ENCODE measurements at places on chromosomes 4 and X.
A peak's percentile ranks its signal among the peaks of the same experiment; 100 is the strongest.

- DNase-seq: no peak
Observed at GRCh38 chr4:42786350-42787078, 106.0 kb upstream of the GRXCR1 start.

DNA sequence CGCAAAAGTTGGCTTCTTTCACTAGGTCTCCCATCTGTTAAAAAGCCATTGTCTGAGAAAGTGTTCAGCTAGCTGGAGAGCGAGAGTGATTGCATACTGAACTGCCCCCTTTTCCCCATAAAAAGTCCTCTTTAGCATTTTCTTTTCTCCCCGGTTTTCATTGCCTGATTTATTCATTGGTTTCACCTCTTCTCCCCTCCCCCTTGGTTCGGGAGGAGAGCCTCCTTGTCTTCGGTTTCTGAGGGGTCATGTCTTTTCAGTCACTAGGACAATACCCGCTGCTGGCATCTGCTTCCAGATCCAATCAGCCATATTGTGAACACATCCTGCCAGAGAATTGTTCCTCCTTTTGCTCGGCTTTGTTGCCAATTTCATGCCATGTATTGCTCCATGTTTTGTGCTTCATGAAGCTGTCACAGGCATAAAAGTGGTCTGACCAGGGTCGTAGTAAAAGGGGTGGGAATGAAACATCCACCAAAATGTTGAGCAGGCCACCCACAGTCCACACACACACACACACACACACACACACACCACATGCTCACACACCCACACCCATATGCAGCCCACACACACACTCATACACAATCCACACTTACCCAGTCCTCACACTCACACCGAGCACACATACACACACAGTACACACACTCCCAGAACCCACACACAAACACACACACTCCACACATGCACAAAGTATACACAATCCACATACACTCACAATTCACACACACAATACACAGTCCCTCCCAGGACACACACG is 136.0 kb downstream of the NKX6-1 start:
- no peak for DNase-seq

DNA sequence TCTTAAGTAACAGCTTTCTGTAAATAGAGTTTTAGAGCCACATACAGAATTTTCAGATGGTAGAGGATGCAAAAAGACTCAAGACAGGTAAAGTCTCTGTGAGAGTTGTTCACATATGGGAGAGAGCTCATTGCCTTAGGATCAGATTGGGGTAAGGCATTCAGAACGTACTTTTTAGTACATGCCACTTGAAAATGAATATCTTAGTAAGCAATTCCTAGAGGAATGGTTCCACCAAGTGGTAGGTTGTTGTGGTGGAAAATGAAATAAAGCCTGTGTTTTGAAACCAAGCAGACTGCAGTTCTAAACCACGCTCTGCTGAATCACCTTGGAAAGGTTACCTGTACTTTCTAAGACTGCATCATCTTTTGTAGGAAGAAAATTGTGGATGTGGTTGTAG is 547.0 kb upstream of the LCORL start:
- DNase-seq: no peak

DNA sequence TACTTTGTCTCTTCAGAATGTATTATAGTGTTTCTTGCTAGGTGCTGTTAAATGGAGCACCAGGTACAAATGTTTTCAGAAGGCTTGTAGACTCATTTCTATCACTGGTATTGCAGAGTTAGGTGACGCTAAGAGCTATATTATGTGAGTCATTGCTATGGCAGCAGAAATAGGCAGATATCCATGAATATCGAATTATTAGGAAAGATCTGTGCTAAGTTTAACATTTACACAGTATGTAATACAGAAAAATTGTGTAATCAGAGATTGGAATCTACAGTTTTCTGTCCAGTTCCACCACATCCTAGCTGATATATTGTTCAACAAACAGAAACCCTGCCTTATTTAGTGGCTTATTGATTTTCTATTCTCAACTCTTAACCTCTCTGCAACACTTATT is 1025.5 kb downstream of the STIM2 start:
- peak; percentile 40 for DNase-seq

GRCh38 chr4:101326576-101326975 is 20.8 kb downstream of the PPP3CA start:
- no peak for DNase-seq

DNA sequence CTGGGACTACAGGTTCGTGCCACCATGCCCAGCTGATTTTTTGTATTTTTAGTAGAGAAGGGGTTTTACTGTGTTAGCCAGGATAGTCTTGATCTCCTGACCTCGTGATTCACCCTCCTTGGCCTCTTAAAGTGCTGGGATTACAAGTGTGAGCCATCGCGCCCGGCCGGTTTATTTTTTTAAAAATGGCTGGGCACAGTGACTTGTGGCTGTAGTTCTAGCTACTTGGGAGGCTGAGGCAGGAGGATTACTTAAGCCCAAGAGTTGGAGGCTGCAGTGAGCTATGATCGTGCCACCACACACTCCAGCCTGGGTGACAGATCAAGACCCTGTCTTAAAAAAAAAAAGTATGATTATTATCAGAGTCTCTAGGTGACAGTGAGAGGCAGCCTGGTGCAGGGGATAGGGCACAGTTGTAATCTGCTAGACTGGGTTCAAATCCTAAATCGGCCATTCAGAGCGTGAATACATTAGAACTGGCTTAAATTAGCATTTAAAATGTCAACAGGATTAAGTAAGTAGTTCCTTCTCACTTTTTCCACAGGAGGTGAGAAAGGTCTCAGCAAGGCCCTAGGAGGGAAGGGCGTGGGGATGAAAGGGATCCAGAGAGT is 435 bp upstream of the MGST2 start:
- DNase-seq: no peak

DNA sequence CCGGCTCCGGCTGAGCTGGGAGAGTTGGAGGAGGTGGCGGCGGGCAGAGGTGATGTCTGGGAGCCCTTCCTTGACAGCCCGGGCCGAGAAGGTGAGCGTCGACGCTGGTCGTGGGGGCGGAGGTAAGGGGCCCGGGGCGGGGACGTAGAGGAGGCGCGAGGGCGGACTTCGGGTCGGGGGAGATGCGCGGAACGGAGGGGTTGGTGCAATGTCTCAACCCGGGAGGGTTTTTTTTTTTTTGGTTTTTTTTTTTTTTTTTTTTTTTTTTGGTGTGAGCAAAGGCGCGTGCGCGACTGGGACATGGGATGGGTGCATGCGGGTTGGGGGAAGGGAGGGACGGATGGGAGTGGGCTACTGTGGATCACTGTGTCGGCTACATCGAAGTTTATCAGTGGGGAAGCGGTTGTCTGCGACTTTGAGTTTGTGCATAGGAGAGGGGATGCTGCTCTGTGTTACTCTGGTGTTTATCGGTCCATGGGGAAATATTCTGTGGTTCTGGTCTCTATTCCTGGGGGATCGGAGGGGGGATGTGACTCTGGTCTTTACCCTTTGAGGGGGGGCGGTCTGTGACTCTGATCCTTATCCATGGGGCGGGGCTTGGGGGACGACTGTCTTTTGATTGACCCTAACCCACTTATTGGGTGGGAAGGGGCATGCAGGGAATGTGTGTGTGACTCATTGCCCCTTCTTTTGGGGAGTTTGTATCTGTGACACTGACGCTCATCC is 537 bp downstream of the RBM10 start:
- DNase-seq: no peak

DNA sequence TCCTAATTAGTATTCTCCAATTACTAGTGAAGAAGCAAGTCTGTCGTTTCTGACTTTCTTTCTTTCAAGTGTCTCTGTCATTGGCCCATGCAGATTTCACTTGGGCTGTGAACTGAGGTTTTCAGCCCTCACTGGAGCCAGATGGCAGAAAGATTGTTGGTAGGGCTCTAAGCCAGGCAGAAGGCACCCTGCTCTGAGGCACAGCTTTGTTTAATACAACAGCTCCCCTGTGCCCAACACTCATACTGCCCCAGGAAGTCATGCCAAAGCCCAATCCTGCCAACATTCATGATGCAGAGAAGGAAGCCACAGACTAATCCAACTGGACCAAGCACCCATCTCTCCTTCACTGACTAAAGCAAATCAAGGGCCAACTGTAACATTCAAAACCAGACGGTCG is 117.1 kb upstream of the FRG1 start:
- DNase-seq: no peak

DNA sequence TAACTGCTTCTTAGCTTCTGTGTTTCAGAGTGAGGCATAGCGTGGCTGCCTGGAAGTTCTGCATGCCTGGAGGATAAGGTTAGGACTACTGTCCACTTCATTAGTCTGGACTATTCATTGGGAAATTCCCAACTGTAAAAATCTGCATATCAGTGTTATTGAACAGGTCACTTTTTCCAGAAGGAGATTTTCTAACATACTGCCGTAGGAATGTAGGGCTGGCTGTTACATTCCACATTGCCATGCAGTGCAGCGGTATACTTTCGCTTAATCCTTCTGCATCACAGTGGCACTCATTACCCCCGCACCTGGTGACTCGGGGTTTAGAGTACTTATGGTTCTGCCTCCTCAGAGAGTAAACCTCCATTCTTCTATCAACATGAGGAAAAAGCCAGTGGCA is 104.6 kb downstream of the NPFFR2 start:
- DNase-seq: peak; percentile 3

GRCh38 chrX:49210406-49210805 is 10.4 kb upstream of the SYP start:
- DNase-seq: no peak

DNA sequence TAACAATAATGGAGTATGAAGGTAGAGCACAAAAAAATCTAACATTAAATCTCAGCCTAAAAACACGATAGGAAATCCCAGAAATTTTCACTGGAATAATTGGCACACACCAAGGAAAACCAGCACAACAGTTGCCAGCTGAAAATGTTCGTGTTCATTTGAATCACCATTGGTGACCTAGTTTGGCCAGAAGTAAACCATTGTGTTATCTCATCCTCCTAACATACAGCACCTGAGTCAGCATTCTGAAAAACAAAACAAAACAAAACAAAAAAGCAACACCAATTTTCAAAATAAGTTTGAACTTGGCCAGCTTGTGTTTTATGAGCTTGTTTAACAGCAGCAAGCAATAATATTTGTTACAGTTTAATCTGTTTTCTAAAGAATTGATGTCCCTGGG is 41.1 kb downstream of the UCHL1 start:
- no peak for DNase-seq

DNA sequence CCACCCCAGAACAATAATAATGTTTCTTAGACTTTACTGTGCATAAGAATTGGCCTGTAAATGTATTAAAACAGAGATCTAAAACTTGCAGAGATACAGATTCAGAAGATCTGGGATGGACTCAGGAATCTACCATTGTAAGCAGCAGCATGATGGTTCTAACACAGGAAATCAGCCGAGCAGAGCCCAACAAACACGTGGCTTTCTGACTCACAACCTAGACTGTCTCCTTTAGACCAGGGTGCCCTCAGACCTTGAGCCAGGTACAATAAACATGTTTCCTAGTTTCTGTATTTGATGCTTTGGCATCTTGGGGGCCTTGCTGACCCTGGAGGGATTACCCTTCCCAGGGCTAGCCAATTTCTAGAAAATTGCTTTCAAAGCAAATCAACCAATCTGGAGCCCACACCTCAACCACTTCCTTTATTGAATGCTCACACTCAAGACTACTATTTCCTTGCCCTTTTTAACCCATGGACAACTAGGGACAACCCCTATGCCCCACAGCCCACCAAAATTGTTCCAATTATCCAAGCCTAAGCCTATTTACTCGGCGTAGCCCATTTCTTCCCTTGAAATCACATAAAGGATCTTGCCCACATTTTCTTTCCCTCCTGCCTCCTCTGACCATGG is 80.5 kb downstream of the TBC1D9 start:
- peak; percentile 73 for DNase-seq

DNA sequence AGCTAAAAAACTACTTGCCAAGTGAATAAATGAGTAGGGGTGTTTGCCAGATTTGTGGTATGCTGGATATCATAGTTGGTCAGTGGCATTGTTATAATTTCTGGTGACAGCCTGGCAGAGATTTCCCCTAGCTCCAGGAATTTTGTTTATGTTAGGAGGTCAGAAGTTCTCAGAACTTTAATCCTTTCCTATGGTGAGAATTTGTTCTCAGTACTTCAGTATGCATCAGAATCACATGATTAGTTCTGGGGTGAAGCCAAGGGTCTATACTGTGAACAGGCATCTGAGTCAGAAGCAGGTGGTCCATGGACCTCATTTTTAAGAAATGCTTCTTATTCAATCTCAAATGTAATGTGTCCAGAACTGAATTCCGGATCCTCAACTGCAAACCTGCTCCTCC is 10.5 kb downstream of the RASSF6 start:
- DNase-seq: peak; percentile 95

- DNase-seq: peak; percentile 19
Observed at GRCh38 chr4:188714501-188714900, 575.3 kb downstream of the TRIML1 start.

DNA sequence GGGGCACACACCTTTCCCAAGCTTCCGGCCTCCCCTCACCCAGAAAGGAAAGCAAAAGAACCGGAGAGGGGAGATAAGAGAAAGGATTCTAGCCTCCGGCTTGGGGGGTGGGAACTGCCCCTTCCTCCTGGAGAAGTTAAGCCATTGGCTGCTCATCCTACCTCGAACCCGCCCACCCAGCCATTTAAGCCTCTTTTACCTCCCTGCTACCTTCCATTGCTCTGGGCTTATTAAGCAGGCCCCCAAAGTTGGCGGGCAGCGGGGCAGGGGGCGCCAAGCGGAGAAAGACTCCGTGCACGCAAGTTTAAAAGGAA is 2.3 kb downstream of the MAML3 start:
- peak; percentile 92 for DNase-seq

GRCh38 chr4:40594261-40595178 is 35.1 kb downstream of the RBM47 start:
- DNase-seq: peak; percentile 94

Measured in iris pigment epithelial cell (primary cell).